Fibroblast of skin of left biceps (primary cell): ENCODE measurements at places on chromosomes 2 and 18.
A peak's percentile ranks its signal among the peaks of the same experiment; 100 is the strongest.

DNA sequence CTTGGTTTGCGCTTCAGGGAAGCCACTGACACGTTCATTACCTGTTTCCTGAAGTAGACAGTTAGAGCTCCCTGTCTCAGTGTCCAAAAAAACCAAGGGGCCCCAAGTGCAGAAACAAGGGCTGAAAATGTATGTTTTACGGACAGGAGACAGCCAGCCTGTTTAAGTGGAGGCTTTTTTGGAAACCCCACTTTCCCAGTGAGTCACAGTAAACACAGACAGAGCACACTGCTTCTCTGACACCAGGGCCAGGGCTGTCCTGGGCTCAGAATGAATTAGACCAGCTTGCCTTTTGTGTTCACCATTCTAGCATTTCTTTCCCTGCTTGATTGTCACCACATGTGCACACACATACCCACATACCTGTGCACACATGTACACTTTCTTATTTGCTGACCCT, 128.6 kb downstream of the SH3RF3 start:
- DNase-seq, result no peak

DNA sequence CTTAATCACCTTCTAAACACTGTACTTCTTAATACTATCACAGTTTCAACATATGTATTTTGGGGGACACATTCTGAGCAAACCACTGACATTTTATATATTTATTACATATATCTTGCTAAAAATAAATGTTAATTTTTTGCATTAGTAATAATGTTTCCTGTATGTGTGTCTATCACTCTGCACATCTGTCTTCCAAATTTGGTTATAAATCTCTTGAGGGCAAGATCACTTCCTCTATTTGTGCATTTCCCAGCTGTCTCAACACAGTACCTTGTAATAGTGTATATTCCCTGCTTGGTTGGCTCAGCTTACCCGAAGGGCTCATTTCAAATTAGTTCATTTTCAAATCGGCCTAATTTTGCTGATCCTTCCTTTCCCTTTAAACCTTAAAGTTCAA, 617.1 kb upstream of the GYPC start:
- DNase-seq, result no peak

DNA sequence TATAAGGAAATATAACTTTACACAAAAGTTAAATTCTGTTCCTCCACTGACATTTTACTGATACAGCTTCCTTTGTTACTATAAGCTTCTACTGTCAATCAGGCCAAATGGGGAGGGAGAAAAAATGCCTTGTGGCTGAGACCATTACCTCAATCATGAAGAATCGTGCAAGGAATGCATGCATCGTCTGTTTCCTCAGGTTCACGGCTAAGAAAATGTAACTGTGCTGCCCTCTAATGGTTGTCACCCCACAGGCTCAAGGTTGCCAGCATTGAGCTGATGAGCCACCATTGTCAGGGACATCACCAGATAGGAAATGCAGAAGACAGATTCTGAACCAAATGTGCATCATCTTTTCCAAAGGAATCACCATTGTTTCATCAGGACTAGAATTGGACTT, 426.9 kb downstream of the CDH2 start:
- DNase-seq, result peak; percentile 57

- DNase-seq, result no peak
These were observed 104.3 kb downstream of the KYNU start for GRCh38 chr2:142981756-142982155.

DNA sequence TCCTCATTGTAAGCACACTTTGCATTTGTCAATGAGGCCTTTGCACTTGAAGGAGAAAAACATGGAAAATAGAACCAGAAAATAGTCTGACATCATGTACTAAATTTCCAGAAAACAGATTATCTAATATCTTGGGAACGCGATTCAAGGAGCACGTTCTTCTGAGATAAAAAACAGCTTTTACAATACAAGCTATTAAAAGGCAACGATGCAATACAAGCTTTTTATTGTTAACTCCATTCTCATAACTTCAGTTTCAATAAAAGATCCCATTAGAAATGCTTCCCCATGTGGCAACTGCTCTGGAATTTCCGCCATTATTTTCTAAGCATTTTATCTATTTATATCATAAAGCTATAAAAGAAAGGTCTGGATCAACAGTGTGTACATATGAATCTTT, 40.3 kb downstream of the NRXN1 start:
- DNase-seq, result no peak

DNA sequence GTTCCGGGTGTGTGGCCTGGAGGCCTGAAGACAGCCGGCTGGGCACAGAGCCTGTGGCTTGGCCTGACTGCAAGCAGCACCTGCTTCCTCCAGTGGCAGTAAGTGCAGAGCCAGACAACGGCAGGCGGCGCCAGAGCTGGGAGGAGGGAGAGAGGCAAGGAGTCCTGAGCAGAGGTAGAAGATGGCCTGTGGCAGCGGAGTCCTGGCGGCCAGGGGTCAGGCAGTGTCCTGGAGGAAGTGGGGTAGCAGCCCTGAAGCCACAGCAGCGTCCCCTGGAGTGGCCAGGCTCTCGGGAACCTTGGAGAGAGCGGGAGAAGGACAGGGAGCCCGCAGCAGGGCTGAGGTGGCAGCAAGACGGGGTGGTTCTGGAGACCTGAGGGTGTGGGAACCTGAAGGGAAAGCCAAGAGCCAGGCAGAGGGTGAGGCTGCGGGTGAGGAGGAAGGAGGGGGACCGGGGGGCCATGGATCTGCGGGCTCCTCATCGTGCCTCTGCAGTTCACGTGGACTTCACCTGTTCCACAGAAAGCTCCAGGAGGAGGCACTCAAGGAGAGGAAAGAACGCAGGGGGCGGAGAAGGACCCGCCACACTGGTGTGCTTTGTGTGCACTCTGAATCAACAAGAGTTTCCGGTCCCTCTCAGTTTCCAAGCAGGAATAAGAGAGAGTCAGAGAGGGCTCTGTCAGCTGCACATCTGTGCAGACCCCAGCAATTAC, 85.9 kb downstream of the USP40 start:
- no peak for DNase-seq
